Hippocampal formation (tissue), 2 donors: ENCODE measurements at places on chromosomes 5 and 9.

DNA sequence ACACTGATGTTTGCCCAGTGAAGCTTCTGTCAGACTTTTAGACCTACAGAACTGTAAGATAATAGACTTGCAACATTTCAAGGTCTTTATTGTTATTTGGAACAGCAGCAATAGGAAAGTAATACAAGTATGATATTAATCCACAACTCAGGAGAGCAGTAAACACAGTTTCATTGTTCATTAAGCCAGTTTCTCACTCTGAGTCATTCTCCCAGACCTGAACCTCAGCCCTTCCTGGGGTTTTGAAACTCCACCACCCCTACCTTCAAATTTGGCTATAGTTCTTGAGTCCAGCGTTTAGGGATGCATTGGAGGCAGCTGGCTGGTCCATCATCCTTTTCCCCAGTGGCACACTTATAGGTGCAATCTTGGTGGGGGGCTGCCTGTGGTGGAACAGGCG lies 203.2 kb downstream of the RAB3C start:
- no peak for DNase-seq

GRCh38 chr9:38708759-38709158 lies 11.2 kb downstream of the FAM240B start:
- DNase-seq = no peak

- peak; percentile 43 for DNase-seq
Observed at GRCh38 chr9:4235871-4236804, 63.7 kb downstream of the GLIS3 start.

- peak; percentile 35 for DNase-seq
Observed at GRCh38 chr5:150272531-150272930, 17.0 kb downstream of the CAMK2A start.

GRCh38 chr9:136485049-136486045 lies 2.5 kb upstream of the SEC16A start:
- peak; percentile 72 for DNase-seq

GRCh38 chr9:132991351-132992300 lies 13.1 kb downstream of the GFI1B start:
- no peak for DNase-seq

DNA sequence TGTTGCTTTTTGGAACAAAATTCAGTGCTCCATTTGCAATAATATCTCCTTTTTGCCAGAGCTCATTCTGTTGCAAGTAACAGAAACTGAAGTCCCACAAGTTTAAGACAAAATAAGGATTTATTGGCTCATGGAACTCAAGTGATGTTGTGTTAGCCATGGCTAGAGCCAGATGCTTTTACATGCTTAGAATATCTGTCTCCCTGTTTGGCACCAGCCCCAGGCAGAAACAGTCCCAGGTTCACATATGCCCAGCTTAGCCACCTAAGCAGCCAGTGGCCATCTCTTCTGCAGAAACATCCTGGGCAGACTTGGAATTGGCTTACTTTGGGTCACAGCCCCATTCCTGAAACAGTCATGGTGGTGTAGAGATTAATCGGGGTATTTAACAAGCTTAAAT lies 540.9 kb upstream of the SGCD start:
- DNase-seq = no peak
